ENCODE measurements at places on chromosomes 4 and X.

DNA sequence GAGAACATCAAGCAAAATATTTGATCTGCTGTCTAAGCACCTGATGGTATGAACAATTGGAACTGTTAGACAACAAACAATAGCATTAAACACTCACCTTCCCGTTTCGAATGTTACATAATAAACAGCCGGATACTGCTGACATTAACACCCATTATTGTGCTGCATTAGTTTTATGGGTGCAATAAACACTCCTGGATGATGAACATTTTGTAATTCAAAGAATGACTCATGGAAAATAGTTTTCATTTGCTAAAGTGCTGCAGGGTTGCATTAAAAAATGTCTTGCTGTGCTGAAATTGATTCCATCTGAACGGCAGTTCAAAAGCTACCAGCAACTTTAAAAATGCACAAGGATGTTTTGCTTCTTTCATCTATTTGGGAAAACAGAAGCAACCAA, 100.8 kb upstream of the SORBS2 start:
- DNase-seq = no peak

DNA sequence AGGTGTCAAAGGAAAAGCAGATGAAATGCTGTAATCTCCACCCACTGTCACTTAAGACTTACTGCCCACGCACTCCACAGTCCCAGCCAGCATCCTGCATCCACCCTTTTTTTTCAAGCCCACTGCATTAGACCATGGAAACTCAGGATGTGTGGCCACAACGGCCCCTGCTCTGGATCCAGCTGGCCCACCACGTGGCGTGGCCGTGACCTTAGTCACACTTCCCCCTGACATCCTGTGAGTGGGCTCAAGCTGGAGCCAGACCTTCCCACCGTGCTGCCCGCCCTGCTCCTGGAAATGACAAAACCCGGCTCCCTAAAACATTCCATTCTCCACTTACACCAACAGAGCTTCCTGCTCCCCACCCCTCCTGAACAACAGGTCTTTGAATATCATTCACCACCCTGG, 588.3 kb upstream of the DIPK2B start:
- DNase-seq = no peak

GRCh38 chr4:130422261-130422660, 1326.3 kb downstream of the C4orf33 start:
- DNase-seq = no peak

- no peak for DNase-seq
These were observed 7.7 kb downstream of the OCIAD2 start for GRCh38 chr4:48898733-48899431.

DNA sequence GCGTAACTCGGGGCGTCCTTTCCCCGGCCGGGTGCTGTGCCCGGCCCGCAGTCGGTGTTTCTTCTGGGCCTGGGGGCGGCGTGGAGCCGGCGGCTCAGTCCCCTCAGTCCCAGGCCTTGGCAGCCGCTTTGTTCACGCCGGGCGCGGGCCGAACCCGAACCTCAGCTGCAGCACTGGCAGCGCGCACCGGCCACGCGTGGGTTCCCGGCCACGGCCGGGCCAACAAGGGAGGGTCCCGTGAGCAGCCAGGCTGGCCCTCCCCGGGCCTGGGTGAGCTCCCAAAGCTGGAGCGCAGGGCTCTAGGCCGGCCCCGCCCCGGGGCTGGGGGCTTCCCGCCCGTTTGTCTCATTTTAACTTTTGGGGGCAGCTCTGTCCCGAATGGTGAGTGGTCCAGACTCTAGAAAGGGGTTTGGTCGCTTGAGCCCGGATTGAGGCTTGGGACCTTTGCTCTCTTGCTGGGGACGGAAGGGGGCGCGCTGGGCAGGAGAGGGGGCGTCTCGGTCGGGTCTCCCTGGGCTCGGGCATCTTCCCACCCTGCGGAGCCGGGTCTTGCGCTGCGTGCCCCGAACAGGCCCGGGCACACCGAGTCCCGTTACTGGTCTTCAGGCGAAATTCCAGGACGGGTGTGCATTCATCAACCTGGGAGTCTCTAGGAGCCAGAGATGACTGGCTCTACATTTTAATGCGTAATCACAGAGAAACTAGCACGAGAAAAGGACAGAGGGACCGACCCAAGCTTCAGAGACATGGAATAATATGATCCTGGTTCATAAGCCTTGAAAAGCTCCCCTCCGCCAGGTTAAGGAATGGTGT, 177.1 kb downstream of the CBR4 start:
- DNase-seq = no peak

DNA sequence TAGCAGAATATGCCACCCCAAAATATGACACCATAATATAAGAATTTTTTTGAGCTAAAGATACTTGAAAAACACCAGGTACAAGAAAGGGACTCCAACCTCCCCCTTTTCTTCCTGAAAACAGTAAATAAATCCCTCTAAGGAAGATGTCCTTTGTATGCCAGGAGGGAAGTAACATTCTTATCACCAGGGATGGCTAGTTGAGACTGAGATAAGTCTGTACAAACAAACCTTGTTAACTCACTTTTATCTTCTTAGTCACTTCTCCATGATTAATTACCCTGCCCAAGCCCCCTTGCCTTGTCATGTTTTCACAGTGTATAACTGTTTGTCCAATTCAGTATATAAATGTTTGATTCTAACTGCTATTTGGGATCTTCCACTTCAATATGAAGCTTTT, 888.0 kb downstream of the PCDH18 start:
- DNase-seq = no peak

GRCh38 chrX:283115-283845, 2.1 kb downstream of the PLCXD1 start:
- no peak for DNase-seq

DNA sequence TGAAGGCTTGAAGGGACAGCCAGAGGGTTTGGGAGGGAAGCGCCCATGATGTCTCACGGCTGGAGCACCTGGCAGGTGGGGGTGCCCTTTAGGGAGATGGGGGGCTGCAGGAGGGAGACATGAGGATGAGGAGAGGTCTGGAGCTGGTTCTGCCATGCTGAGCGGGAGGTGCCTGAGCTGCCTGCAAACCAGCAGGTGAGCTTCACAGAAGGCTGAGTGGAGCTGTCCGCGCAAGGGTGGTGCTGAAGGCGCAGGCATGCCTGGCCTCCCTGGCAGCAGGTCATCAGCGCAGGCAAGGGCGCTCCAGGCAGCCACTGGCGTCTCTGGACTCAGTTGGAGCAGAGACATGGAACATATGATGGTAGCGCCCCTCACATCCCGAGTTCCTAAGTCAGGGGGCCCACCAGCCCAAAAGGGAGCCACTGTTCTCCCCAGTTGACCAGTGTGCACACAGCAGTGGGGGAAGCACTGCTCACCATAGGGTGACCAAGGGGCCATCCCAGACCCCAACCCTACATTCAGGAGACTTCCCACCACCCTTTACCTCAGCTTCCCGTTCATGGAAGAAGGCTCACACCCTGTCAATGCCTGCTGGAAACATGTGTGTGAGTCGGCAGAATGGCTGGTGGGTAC, 25.8 kb downstream of the ADRA2C start:
- DNase-seq = no peak

DNA sequence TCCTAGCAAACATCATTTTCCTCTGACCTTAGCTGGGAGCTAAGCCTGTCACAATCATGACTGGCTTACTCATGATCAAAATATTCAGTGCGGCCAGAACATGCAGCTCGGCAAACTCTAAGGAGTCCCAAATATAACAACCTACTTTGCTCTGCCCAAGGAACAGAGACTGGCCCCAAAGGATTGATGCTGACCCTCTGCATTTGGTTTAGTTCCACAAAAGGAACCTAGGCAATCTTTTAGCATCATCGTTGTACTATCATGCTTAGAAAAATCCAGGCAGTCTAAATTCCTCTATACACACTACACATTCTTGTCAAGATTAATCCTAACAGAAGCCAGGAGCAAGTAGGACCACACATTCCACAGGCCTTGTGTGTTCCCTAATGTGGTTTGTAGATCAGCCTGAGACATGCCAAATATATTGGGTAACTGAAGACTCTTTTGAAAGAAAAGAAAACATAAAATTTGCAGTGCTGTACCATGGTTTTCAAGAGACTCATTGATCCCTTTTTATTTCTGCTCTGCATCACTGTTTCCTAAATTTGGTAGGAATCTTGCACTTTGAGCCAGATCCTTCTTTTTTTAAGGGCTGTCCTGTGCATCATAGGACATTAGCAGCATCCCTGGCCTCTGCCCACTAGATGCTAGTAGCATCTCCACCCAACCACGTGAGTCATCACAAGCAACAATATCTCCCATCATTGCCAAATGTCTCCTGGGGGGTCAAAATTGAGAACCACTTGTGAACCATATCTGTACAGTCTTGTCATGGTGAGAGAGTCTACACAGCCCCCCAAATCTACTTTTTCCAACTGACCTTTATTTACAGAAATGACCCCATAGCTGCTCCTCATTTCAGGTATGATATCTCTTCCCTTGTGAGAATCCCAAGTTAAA, 17.6 kb upstream of the CC2D2A start:
- no peak for DNase-seq

- peak; percentile 28 for DNase-seq
These were observed 69.4 kb downstream of the HMGB2 start for GRCh38 chr4:173264684-173265185.

GRCh38 chrX:68432648-68433047, 647 bp downstream of the OPHN1 start:
- DNase-seq = no peak

- DNase-seq = no peak
These were observed 308.9 kb downstream of the ANTXR2 start for GRCh38 chr4:79764120-79764519.

DNA sequence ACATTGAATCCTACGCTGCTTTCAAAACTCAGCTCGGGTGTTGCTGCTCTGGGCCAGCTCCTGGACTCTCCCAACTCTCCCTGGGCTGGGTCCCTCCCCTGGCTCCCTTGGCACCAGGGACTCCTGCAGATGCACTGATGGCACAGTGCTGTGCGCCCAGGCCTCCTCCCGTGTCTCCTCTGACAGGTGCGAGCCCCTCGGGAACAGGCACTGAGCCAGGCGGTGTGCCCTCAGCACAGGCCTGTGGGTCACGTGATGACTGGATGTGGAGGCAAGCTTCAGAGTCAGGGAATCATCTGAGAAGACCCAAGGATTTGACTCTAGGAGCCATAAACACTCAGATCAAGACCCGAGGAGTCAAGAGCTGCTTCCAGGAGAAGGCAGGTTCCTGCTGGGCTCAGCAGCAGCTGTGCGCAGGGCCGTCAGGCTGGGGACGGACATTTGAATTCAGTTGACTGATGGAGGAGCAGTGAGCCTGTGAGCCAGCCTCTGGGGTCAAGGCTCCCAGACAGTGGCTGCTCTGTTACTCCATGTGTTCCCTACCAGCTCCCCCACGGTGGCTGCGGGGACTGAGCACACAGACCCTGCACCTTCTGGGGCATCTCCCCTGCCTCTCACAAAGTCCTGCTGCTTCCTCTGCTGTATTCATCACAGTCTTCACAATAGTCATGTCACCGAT, 33.0 kb downstream of the NAT8L start:
- no peak for DNase-seq

DNA sequence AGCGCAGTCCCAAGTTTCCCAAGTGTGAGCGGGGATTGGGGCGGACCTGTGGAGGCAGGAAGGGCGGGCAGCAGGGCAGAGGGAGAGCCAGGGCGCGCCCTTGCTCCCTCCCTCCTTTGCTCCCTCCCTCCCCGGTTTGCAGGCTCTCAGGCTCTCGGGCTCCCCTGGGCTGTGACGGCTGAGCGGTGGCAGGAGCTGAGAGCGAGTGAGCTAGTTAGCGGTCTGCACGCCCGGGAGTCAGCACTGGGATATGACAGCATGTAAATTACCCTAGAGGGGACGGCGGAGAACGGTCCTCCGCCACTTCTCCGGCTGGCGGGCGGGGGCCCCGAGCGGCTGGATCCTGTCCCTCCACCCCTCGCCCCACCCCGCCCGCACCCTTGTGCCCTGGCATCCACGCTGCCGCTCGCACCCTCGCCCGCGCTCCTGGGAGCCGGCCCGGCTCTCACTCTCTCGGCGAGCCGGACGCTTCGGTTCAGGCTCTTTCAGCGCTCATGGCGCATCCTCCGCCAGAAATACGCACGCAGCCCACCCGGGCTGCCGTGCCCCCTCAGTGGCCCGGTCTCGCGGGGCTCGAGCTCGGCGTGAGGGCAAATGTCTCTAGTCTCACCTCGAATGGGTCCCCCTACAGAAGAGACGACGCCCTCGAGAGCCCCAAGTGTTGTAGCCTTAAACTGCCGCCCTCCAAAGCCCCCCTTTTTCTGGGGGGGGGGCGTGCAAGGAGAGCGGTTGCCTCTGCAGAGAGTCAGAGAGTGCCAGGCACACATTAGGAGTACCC, at the start of gene TSC22D3:
TSC22D3 (minus strand) TSS at position 54 of the 778 bp plus-strand sequence. CDS start 368 bp downstream, outside the sequence.
- DNase-seq = peak; percentile 2
